ENCODE measurements at places on chromosomes 2 and 18.
A peak's percentile ranks its signal among the peaks of the same experiment; 100 is the strongest.

GRCh38 chr18:79071503-79072210 lies 2.5 kb downstream of the ATP9B start:
- no peak for DNase-seq

GRCh38 chr2:232571026-232571474 lies 20.6 kb downstream of the EIF4E2 start:
- DNase-seq, result no peak

DNA sequence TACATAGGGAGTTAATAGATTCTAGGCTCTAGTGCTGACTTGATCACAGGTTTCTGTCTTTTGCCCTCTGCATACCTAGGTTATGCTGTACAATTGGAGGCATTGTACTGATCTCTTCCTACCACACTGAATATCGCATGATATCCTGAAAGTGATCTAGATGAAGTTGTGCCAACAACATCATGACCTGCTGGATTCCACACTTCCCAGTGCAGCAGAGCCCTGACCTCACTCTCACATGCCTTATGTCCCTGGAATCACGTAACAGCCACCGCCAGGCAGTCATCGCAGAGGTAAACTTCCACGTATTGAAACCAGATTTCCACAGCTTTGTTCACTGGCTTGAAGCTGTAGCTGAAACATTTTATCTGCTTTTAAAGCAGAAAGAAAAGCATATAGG lies 214.0 kb downstream of the ANKRD30B start:
- DNase-seq, result no peak

- DNase-seq, result no peak
These were observed 16.6 kb downstream of the SNORC start for GRCh38 chr2:232886632-232887031.

DNA sequence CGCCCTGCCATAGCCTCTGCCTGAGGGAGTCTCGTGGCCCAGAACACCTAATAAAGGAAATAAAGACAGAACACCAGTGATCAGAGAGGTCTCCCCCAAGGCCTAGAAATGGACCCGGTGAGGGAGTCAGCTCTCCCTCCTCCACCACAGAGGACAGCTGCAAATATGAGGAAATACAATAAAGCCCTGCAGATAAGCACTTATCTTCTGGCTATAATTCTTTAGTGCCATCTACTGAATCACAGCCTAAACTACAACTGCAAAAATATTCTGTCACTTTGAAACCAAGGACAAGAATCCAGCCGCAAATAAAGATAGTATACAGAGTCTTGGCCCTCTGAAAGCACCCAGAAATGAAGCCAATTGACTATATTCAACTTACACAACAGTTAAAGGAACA lies 42.4 kb upstream of the TACR1 start:
- DNase-seq, result no peak

DNA sequence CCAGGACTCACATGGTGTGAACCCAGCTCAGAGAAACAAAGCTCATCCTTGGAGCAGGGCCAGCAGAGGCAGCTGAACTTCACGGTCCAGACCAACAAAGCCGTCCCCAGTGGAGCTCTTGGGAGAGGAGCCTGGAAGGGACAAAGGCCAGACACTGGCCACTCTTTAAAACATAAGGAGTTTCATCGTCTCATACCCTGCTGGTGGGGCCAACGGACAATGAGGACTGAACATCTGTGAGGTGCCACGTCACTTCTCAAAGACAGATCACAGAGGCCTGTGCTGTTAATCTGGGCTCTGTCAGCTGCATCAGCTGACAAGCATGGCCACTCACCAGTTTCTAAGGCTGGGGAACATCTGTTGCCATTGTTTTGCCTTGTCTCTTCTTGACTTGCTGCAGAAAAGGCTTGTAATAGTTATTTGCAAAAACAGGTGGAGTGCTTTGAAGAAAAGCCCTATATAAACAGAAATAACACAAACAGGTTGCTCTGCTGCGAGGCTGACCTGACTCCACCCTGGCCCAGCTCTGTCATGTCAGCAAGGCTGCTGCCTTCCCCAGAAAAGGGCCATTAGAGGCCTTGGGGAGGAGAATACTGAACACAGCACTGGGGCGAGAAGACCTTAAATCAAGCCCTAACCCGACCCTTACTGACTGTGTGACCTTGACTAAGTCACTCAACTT lies 68.1 kb upstream of the DAPL1 start:
- DNase-seq, result no peak

GRCh38 chr2:579351-579886 lies 97.8 kb downstream of the TMEM18 start:
- DNase-seq, result no peak

DNA sequence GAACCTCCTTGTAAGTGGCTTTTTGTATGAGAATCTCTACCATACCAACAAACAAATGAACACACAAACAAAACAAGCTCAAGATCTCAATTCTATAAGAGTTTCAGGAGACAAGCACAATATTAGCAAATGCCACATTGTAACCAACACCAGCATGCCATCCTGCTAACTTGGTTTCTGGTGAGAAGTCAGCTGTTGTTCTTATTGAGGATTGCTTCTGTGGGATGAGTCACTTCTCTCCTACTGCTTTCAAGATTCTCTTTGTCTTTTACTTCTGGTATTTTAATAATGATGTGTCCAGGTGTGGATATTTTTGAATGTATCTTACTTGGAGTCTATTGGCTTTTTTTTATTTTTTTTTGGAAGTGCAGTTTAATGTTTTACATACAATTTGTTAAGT lies 131.7 kb downstream of the BCL2L11 start:
- no peak for DNase-seq

GRCh38 chr2:43402002-43402401 lies 175.6 kb upstream of the ZFP36L2 start:
- no peak for DNase-seq

DNA sequence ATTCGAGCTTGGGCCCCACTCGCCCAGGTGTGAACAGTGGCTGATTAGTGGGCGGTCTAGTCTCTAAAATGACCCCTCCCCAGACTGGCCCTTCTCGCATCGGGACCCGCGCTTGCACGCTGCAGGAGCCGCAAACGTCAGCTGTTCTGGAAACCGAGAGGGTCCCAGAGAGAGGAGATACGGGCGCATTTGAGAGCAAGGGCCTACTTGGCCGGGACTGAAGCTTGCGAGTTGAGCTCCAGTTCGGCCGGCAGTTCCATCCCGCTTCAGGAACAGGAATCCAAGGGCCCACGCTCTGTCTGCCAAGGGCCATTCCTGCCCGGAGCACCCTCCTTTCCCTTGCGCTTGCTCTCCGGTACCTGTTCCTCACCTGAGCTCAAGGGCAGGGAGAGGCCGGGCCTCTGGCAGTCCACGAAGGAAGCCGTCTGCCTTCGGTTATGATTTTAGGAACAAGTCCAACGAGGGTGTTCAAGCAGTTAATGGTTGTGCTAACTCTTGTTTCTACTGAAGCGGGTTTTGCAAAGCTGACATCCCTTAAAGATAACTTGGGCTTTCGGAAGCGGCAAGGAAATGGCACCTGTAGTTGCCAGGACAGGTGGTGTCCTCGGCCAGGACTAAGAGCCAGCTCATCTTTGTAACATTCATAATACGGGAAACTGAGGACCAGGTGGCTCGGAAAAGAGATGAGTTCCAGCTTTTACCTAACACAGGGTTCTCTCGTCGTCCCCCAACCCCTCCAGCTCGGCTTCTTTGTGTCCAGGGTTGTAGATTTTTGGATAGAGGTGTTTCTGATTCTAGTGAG lies 3.9 kb upstream of the DLX1 start:
- no peak for DNase-seq

DNA sequence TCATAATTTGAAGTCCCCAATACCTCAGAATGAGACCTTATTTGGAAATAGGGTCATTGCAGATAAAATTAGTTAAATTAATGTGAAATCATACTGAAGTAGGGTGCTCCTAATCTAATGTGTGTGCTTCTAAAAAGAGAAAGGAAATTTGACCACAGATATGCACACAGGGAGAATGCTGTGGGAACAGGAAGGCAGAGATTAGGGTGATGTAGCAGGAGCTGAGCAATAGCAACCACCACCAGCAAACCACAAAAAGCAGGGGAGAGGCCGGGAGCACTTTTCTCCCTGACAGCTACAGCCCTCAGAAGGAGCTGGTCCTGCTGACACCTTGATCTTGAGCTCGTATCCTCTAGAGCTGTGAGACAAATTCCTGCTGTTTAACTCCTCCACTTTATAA lies 24.6 kb upstream of the SCG2 start:
- DNase-seq, result no peak

DNA sequence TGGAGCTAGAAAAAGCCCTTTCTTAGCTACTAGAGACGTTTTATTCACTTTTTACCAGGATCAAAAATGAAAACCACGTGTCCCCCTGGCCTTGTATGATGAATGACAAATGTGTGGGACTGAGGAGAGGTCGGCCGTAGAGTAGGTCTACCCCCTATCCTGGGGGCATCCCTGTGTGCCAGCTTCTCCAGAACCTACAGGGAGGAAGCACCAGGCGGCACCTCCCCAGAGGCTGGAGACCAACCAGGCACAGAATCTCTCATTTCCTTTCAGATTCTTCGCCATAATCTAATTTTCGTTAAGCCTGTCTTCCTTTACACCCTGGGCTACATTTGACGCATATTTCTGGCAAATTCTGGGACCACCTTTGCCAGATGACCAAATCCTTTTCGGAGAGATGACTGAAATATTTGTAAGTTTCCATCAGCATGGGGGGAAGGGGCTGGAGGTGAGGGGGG lies 15.9 kb downstream of the TWIST2 start:
- DNase-seq, result no peak

DNA sequence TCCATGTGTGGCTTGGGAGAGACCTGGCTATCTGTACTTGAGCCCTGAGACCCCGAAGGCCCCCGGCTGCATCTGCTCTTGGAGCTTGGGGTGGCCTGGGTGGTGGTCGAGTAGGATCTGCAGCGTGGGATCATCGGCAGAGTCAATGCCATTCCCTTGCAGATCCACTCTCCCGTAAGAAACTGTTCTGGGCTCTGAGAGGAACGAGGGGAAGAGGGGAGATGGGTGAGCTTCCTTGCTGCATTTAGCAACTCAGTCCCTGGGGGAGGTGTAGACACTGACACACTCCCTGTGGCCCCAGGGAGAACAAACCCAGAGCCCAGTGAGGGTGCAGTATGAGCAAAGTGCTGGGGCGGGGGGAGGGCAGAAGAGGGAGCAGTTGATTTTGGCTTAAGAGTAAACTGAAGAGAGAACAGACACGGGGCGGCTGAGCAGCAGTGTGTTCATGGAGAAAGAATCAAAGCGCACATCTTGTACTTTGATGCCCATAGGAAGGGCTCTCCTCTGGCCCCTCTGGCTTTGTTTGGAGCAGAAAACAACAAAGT lies 8.5 kb downstream of the GREB1 start:
- no peak for DNase-seq

GRCh38 chr2:224401641-224402342 lies at the start of gene FAM124B:
TSS of gene FAM124B (minus strand) at chr2:224402107. CDS start at chr2:224401768, 339 bp downstream.
- DNase-seq, result peak; percentile 44

- DNase-seq, result peak; percentile 25
These were observed 179.5 kb downstream of the SMAD2 start for GRCh38 chr18:47750889-47751423.

DNA sequence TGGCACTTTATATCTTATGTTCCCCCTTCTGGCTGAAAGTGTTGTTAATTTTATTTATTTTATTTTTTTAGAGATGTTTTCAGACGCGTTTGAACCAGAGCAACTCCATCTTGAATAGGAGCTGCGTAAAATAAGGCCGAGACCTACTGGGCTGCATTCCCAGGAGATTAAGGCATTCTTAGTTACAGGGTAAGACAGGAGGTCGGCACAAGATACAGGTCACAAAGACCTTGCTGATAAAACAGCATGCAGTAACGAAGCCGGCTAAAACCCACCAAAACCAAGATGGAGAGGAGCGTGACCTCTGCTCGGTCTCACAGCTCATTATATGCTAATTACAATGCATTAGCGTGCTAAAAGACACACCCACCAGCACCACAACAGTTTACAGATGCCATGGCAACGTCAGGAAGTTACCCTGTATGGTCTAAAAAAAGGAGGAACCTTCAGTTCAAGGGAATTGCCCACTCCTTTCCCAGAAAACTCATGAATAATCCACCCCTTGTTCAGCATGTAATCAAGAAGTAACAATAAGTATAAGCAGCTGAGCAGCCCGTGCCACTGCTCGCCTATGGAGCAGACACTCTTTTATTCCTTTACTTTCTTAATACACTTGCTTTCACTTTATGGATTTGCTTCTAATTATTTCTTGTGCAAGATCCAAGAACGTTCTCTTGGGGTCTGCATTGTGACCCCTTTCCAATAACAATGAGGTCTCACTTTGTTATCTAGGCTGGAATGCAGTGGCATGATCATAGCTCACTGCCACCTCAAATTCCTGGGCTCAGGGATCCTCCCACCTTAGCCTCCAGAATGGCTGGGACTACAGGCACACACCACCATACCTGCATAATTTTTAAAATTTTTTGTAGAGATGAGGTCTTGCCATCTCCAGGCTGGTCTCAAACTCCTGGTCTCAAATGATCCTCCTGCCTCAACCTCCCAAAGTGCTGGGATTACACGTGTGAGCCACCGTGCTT lies 55.9 kb downstream of the CACNB4 start:
- DNase-seq, result no peak
